Stimulated activated naive CD4-positive, alpha-beta T cell (primary cell): ENCODE measurements at places on chromosomes 16 and 17.

GRCh38 chr16:79001156-79001967, 599.2 kb downstream of the MAF start:
- DNase-seq, result no peak

GRCh38 chr16:3292604-3293003, 9.3 kb downstream of the ZNF263 start:
- no peak for DNase-seq

DNA sequence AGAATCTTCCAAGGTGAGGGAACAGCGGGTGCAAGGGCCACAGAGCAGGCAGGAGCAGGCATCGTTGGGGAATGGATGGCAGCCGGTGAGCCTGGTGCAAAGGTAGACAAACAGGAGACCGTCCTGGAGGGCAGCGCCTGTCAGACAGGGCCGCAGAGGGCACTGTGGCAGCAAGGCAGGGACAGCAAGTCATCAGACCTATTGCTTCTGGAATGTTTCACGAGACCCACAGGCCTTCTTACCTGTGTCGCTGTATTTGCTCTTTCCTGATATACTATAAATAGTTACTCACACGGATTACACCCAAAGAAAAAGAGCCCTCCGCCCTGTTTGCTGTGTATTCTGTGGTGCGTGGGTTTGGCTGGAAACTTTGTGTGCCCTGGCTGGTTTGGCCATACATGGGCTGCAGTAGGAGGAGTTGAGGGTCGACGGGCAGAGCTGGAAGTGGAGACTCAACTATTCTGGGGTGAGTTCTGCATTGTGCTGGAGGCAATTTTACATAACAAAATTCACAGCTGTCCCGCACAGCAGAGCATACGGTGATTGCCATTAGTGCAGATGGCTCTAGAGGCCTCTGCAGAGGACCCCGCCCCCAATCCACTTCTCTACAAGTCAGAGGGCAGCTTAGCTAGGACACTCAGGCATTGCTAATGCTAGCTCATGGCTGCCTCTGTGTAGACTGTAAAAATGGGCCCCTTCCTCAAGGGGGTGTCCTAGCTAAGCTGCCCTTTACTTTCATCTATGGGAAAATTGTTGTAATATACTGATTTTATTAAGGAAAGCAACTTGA, 18.6 kb upstream of the POLR3E start:
- no peak for DNase-seq

GRCh38 chr17:27539794-27540317, 83.6 kb downstream of the KSR1 start:
- no peak for DNase-seq

- DNase-seq, result no peak
Observed at GRCh38 chr17:79246225-79247190, 171.9 kb downstream of the ENGASE start.

- no peak for DNase-seq
Observed at GRCh38 chr17:82076018-82076784, 10.6 kb upstream of the DUS1L start.
